Femur (tissue), 1 donor: ENCODE measurements at places on chromosomes 13 and 19.
A peak's percentile ranks its signal among the peaks of the same experiment; 100 is the strongest.

DNA sequence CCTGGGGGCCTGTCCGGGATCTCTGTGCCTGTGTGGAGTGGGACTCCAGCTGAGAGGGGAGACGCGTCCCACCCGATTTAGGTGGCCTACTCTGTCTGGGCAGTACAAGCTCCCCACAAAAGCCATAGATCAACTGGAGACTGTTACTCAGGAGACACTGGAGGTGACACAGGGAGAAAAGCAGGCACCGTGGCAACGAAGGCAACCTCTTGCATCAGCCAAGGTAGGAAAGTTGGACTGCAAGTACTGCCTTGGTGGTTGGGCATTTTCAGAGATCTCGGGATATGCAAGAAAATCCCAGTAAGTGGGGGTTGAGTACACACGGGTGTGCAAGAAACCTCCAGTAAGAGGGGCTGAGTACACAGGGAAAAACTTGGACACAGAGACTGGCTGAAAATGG, 1060.0 kb upstream of the MIR17HG start:
- DNase-seq, result no peak

- no peak for DNase-seq
These were observed 1.6 kb upstream of the KMT2B start for GRCh38 chr19:35715981-35716800.

DNA sequence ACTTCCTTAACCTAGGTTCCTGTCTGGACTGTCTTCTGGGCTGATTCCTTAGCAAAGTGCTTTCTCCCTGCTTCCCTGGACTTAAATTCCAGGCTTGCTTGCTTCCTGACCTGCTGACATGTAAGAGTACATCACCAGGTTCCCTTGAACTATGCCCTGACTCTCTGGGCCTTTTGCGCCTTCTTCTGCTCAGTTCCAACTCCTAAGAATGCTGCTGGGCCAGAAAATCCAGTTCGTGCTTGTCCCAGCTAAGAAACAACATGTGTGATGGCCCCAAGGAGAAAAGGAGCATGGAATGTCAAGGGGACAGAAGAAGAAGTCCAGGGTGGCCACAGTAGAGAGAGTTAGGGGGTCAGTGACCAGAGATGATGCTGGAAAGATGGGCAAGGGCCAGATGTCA, 42.6 kb upstream of the MBNL2 start:
- DNase-seq, result no peak

GRCh38 chr19:35987571-35987896, 7.5 kb upstream of the SDHAF1 start:
- no peak for DNase-seq

- DNase-seq, result no peak
These were observed 5.8 kb downstream of the CHAMP1 start for GRCh38 chr13:114320065-114320464.

- no peak for DNase-seq
These were observed 72.6 kb downstream of the NBEA start for GRCh38 chr13:35014606-35015213.

DNA sequence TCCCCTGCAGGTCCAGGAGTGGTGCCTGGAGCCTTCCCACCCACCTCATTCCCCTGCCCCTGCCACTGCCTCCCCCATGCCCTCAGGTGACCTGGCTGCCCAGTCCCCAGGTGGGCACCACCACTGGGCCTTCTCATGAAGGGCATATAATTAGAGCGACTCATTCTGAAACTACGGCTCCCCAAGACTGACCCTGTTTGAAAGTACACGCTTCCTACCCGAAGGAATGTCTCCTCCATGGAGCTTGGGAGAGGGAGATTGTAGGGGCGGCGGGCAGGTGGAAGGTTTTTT, 52.6 kb downstream of the GPR12 start:
- no peak for DNase-seq

DNA sequence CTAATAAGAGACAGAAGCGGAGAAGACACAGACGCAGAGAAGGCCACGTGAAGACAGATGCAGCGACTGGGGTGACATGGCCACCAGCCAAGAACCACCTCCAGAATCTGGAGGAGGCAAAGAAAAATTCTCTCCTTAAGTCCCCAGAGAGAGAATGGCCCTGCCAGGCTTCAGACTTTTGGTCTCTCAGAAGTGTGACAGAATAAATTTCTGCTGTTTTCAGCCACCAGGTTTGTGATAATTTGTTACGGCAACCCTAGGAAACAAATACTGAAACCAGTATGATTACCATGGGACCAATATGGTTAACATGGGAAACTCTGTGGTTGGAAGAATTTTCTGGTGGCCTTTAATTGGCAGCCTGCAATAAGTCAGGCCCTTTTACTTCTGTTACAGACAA, 63.9 kb upstream of the DOCK9 start:
- no peak for DNase-seq

- no peak for DNase-seq
These were observed 7.0 kb upstream of the MYDGF start for GRCh38 chr19:4676955-4677731.

GRCh38 chr19:18701250-18701608, 17.7 kb downstream of the CRTC1 start:
- no peak for DNase-seq

- DNase-seq, result peak; percentile 31
These were observed 32.3 kb downstream of the ATP7B start for GRCh38 chr13:51978796-51979556.

DNA sequence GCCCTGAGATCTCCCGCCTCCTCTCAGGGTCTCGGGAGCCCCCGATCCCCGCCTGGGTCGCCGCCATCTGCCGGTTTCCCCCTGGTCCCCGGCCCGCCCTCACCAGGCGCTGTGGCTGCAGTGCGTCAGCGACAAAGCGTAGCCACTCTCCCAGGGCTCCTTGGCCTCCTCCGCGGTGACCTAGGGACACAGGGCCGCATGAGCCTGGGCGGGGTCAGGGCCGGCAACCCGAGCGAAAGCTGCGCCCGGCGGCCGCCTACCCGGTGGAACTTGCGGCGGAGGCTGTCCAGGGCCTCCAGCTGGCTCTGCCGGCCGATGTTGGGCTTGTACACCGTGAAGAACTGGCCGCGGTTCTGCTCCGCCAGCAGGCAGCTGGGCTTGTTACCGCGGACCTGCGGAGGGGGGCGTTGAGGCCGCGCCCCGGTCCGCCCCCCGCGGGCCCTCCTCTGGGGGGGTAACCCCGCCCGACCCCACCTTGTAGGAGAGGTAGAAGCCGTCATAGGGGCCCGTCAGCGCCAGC, 5.3 kb downstream of the GPX4 start:
- DNase-seq, result no peak

DNA sequence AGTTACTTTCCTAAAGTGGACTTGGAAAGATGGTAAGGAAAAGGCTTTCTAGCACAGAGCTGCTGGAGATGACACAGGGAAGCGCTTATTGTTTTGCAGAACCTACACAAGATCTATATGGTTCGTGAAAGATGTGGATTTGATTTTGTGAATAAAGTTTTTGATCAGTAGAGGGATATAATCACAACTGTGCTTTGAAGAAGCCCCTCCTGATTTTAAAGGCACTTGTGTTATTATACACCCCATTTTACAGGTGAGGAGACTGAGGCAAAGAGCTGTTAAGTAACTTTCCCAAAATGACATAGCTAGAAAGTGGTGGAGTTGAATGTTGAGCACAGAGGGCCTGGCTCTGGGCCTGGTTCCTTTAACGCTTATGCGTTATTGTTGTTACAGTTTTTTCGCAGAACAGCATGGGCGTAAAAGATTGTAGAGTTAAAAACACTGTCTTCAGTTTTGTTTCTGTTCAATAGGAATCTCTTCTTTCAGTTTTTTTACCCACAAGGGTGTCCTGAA, 1.4 kb downstream of the TDRD3 start:
- DNase-seq, result no peak

DNA sequence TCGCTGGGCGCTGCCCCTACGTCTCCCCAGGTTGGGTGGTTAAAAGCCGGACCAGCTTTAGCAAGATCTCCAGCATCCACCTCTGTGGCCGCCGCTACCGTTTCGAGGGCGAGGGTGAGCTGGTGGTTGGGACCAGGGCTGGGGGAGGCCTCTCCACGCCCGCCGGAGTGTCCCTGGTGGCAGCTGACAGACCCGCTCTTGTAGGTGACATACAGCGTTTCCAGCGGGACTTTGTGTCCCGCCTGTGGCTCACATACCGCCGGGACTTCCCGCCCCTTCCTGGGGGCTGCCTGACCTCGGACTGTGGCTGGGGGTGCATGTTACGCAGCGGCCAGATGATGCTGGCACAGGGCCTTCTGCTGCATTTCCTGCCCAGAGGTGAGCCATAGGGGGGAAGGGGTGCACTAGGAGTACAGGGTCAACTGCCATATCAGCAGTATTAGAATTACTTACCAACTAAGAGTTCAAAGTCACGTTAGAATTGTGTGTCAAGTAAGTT, 1.1 kb downstream of the ATG4D start:
- DNase-seq, result no peak

GRCh38 chr13:51542346-51543242, 41.7 kb upstream of the WDFY2 start:
- DNase-seq, result no peak

GRCh38 chr19:29277102-29277501, 64.2 kb upstream of the UQCRFS1 start:
- DNase-seq, result no peak

DNA sequence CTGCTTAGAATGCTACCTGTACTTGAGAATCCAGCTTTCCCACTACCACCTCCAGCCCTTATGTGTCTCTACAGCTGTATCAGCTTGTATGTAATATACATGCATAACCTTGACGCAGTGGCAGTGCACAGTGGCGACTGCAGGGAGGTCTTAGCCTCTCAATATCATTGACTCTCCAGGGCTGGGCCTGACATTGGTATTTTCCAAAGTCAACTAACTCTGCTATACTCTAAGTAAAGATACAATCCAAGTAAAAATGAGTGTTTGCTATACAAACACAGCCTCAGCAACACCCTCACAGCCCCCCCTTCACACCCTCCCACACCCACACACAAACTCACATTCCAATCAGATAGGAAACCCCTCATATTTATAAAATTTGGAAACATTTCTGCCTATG, 6.7 kb upstream of the UBL3 start:
- no peak for DNase-seq

DNA sequence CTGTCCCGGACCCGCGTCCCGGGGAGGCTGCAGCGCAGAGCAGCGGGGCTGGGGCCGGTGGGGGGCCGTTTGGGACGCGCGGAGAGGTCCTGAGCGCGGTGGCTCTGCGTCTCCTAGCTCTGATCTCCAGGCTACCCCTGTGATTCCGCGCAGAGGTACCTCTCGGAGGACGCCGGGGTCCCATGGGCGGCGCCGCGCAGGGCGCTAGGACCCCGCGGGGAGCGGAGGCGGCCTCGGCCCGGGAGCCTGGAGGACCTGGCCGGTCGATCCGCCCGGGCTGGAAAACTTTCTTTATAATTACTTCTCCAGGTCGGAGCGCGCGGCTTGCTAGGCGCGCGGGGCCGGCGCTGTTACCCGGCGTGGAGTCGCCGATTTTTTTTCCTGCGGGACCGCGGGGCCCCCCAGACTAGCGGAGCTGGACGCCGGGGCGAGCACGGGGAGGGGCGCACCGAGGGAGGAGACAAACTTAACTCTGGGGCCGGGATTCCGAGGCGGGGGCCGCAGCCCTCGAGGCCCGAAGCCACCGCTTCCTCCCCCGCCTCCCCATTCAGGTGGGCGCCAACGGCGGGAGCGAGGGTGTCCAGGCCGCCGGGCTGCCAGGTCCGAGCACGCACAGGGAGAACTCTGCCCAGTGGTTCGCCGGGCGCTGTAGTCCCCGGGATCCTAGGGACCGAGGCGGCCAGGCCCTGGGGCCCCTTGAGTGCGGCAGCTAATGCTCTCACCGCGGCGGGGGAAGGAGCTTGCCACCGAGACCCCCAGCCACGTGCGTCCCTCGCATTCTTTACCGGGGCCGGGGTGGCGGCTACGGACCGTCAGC, 848 bp upstream of the CEBPA start:
- peak; percentile 75 for DNase-seq

GRCh38 chr13:73859841-73860240, 274.4 kb downstream of the KLF12 start:
- DNase-seq, result no peak

GRCh38 chr13:47136504-47136941, 239.7 kb upstream of the HTR2A start:
- no peak for DNase-seq

DNA sequence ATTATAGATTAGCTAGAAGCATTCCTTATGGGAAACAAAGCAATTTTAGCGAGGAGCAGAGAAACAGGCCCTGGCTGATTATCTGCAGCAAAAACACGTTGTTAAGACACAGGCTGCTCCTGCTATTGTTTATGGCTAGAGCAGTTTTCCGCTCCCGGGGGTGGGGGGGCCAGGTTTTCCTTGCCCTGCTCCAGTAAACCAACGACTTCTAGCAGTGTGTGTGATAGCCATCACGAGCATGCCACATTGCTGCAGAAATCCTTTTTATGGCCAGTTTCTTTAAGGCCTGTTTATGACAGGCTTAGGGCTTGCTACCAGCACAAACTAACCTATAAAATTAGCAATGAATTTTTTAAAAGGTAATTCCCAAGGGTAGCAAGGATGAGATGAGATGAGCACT, 18.4 kb upstream of the IL17D start:
- no peak for DNase-seq

DNA sequence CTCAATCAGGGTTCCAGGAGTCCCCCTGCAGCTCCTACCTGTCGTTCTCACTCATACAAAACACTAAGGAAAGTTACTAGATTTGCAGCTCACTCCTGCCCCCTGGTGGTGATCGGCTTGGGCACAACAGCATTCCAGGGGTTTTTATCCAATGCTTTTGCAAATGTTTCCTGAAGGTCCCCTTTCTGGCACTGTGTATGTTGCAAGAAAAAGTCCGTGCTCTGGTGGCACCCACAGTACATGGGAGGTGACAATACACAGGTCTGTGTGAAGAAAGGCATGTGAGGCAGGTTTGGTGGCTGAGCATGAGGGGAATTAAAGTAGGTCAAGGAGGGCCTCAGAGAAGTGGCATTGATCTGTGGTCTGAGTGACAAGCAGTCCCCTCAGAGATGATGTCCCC, 8.6 kb upstream of the TYK2 start:
- DNase-seq, result peak; percentile 89

DNA sequence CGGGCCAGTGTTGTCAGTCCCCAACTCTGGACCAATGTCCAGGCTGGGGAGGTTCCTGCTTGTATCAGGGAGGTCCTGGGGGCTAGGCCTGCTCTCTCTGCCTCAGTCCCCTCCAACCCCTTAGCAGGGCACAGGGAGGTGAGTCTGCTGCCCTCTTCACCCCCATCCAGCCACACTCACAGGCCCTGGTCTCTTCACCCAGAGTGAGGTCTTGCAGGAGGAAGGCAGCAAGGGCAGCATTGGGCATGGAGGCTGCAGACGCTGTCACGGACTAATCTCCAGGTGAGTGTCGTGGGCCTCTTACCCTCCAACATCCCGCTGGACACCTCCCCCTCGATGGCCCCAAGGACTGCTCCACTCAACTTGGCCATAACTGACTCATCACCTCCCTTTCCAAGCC, 11.9 kb upstream of the SIGLEC11 start:
- no peak for DNase-seq
